ENCODE measurements at places on chromosomes 5 and 9.

GRCh38 chr5:126235628-126236027 lies 187.6 kb upstream of the GRAMD2B start:
- DNase-seq, result no peak

- DNase-seq, result no peak
Measured at GRCh38 chr5:18702821-18703220, 1068.6 kb downstream of the TAF11L14 start.

DNA sequence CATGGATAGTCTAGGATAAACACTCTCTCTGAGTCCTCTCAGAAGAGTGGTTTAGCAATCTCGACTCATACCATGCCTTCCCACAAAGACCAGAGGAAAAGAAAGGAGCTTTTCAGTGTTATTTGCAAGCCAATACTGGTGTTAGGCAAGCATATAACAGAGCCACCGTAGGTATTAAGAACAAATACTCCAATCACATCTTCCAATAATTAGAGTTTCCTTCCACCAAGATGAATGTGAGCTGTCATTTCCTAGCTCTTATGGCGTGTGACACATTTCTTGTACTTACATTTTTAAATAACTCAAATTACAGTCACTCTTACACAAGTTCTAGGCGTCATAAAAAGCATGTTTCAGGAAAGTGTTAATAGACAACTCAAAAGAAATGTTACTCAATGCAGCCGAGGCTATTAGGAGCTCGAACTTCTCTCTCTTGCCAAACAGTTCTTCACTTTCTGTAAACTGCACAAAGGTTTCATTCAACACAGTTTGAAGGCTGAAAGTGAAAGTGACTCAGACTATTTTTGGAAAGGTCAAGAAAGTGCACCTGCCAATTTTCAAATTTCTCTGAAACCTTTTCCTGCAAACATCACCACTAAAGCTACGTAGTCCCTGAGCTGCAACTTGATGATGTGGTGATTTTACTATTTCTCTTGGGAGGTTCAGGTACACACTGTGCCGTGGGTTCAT lies 153.8 kb downstream of the AUH start:
- DNase-seq, result peak; percentile 51

- no peak for DNase-seq
Measured at GRCh38 chr5:55584398-55585205, 49.8 kb upstream of the PLPP1 start.

- DNase-seq, result no peak
Measured at GRCh38 chr9:28607843-28608242, 1034.6 kb upstream of the C9orf72 start.

- no peak for DNase-seq
Measured at GRCh38 chr5:180086816-180087399, 15.3 kb upstream of the RNF130 start.

- DNase-seq, result no peak
Measured at GRCh38 chr5:156419661-156420060, 92.7 kb downstream of the SGCD start.

DNA sequence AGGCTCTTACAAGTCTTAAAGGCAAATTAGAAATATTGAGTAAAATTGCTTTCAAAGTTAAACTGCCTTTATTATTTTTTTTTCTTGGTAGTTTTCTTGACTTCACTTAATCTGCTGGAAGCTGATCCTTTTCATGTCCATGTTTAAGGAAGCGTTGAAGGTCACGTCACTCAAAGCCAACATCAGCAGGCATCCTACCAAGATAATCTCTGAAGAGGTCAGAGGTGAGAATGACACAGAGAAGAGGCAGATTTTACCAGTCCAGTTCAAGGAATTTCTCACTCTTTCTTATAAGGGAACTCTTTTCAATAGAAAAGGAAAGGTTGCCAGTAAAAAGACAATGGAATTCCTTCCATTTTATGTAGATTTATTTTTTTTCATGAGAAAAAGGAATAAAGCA lies 259.8 kb downstream of the ANXA1 start:
- no peak for DNase-seq

DNA sequence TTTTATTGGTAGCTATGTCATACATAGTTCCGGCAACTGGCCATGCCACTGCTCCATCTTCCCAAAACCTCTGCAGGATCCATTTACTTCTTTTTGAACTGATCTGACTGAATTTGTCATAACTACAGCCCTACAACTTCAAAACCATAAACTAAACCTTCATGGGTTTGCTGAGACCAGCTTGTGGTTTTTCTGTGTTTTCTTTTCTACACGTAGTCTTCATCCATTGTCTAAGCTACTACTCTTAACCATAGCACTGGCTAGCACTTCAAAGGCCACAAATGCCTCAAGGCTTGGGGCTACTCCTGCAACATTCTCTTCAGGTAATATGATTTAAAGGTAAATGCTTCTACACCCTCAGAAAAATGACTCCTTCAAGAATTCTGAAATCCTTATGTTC lies 9.0 kb upstream of the KIF2A start:
- no peak for DNase-seq

DNA sequence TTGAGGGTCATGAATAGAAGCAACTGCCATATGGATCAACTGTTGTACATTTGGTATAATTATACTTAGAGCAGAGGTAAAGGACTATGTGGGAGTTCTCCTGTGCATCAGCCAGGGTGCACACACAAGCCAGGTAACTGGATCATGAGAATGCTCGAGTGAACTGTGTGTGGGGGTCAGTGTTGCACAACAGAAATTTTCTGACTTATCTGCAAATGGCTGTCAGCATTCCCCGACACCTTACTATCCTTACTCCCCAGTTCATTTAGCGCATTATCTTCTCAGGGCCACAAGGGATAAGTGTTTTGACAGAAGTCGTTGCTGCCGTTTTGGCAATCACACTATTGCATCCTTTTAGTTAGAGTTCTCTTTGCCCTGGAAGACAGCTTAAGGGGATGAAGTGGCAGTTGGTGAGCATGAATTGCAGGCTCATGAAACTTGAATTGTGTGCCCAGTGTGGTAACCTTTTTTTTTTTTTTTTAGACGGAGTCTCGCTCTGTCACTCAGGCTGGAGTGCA lies 1.7 kb downstream of the CANX start:
- no peak for DNase-seq

DNA sequence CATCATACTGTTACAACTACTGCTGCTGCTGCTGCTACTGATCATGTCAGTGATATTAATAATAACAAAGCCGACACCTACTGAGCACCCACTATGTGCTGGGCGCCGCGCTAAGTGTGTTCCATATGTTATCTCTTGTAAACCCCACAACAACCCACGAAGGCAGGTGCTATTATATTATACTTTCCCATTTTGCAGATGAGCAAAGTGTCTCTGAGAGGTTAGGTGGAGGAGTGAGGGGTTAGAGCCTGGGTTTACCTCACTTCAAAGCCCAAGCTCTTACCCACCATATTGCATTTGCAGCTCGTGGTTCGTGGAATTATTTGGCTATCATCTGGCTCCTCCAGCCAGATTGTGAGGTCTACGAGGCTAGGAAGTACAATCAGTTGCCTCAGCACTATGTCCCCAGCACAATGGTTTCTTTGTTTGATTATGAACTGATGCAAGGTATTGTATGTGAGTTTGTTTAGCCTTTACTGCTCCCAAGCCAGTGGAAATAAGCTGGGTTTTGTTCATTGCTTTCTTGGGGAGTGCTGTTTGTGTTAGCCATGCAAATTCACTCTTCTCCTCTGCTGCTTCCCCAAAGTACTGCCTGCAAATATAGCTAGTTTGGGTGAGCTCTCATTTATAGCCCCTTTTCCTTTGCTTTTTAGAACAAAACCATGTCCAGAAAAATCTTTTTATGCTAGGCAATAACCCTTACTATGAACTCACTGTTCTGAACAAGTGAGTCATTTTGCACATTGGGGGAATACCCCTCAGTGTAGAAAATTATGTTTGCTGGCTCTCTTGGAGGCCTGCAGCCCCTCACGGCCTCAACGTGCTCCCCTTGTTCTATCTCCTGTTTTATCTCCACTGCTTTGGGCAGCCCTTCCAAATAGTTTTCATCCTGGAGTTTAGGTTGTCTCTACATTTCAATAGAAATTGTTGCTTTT lies 47.9 kb downstream of the ALG2 start:
- DNase-seq, result no peak

- DNase-seq, result peak; percentile 49
Measured at GRCh38 chr9:130138791-130139190, 33.4 kb upstream of the NCS1 start.

DNA sequence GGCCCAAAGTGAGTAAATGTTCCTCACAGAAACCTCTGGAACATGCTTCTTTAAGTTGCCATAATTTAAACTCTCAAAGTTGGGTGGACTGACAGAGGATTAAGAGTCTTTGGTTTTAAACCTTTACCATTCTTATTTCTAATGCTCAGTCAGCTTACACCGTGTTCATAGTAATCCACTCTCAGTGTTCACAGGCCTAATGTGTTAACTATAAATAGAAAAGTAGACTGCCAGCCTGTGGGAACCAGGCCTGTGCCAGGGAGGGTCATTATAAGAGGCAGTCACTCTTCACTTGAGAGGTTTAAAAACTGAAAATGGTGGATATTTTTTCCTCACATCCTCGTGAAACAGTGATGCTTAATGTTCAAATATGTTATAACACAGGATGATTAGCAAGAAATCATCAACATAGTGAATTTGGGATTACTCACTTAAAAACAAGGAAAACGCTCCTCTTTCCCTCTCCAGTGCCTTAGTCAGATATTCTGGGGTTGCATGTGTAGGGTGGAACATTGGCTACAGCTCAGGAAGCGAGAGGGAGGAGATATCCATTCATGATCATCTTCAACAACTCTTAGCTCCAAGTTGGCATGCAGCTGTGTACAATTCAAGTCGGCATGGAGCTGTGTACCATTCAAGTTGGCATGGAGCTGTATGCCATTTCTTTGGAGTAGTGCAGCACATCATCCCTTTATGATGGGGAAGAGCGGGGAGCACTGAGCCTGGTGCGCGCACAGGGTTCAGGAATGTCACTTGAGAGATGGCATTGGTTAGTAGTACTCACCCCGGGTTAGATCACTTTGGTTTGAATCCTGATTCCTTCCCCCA lies 65.8 kb downstream of the KIAA1958 start:
- DNase-seq, result no peak

DNA sequence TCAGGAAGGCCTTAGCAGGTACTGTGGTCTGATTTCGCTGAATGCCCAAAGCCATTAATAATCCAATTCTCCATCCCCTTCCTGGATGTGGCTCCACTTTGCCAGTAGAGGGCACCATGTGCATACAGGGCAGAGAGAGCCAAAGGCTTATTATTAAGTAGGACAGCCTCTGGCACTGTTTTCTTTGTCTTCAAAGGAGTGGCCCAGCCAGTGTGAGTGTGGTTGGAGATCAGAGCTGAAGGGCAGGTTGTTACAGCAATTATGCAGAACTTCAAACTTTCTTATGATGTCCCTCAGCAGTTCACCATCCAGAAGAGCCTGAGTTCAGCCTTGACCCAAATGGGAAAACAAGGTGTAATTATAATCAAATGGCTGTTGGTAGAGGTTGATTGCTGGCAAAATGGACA lies 38.6 kb upstream of the CEMIP2 start:
- peak; percentile 74 for DNase-seq

DNA sequence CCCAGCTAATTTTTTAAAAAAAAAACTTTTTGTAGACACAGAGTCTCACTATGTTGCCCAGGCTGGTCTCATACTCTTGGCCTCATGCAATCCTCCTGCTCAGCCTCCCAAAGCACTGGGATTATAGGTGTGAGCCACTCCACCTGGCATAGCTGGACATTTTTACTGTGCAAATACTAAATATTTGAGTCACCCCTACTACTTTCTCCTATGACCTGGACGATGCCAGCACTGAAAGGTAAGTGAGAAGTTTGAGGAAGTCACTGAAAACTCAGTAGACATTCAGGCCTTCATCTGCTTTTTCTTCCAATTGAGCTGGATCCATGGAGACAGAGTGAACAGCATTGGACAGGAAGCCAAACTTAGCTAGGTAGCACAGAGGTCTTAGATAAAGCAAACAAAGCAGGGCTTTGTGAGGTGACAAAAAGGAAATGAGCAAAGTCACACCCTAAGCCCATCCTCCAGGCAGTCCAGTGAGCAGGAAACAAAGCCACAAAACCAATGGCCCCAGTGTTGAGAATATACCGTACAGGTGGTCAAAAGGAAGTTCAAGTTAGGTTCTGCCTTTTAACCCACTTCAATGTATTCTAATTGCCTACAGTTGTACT lies 192.6 kb upstream of the RASA1 start:
- peak; percentile 7 for DNase-seq

DNA sequence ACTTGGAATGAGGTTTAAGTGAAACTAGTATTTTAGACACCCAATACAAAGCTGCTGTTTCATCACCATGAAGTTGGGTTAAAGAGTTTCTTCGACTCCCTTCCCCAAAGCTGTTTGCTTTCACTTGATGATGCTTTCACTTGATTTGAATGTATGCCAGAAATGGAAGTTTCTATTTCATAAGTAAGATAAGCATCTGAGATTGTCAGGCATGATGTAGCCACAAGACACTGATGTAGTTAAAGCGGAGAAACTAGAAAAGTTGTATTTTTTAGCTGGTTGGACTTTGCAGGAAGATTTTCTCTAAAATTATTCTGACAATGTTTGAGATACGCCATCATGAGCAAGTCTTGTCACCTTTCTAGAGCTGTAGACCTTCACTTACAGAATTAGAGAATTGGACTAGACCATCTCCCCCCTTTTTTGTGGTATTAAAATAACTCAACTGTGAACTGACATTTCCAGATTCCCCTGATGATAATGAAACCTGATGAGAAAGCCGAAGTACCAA lies 20.0 kb downstream of the MOCS2 start:
- DNase-seq, result no peak

GRCh38 chr9:6566409-6567139 lies 79.0 kb downstream of the GLDC start:
- peak; percentile 74 for DNase-seq
